Left renal pelvis (tissue), 4 donors: ENCODE measurements at places on chromosomes 16 and 17.

GRCh38 chr16:1441391-1441829, 2.9 kb downstream of the CCDC154 start:
- DNase-seq: no peak

GRCh38 chr17:44304651-44305050, 3.8 kb upstream of the RUNDC3A start:
- DNase-seq: no peak

DNA sequence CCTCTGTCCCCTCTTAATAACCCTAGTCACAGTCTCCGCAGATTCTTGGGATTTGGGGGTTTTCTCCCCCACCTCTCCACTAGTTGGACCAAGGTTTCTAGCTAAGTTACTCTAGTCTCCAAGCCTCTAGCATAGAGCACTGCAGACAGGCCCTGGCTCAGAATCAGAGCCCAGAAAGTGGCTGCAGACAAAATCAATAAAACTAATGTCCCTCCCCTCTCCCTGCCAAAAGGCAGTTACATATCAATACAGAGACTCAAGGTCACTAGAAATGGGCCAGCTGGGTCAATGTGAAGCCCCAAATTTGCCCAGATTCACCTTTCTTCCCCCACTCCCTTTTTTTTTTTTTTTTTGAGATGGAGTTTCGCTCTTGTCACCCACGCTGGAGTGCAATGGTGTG, 5.6 kb downstream of the CCL22 start:
- DNase-seq: no peak

- DNase-seq: no peak
Measured at GRCh38 chr17:50781167-50781566, 13.8 kb upstream of the ANKRD40CL start.

DNA sequence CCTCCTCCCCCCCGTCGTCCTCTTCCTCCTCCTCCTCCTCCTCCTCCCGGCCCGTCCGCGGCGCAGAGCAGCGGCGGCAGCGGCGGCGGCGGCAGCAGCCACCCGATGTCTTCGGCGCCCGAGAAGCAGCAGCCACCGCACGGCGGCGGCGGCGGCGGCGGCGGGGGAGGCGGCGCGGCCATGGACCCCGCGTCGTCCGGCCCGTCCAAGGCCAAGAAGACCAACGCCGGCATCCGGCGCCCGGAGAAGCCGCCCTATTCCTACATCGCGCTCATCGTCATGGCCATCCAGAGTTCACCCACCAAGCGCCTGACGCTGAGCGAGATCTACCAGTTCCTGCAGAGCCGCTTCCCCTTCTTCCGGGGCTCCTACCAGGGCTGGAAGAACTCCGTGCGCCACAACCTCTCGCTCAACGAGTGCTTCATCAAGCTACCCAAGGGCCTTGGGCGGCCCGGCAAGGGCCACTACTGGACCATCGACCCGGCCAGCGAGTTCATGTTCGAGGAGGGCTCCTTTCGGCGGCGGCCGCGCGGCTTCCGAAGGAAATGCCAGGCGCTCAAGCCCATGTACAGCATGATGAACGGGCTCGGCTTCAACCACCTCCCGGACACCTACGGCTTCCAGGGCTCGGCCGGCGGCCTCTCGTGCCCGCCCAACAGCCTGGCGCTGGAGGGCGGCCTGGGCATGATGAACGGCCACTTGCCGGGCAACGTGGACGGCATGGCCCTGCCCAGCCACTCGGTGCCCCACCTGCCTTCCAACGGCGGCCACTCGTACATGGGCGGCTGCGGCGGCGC, at the start of gene FOXF1:
Gene FOXF1, plus strand, starts transcription at position 63 of the 797 bp plus-strand sequence. Its CDS starts 43 bp downstream, at position 106.
- DNase-seq: no peak

GRCh38 chr17:71441098-71441497, 679.7 kb upstream of the SOX9 start:
- no peak for DNase-seq

GRCh38 chr16:55056585-55057401, 126.1 kb downstream of the IRX5 start:
- DNase-seq: no peak
